RWPE2 (cell line): ENCODE measurements at places on chromosomes 16 and 17.

GRCh38 chr17:10731408-10731879 is 1.6 kb upstream of the TMEM220 start:
- no peak for DNase-seq

GRCh38 chr16:46629331-46630219 is 8.4 kb upstream of the SHCBP1 start:
- no peak for DNase-seq

DNA sequence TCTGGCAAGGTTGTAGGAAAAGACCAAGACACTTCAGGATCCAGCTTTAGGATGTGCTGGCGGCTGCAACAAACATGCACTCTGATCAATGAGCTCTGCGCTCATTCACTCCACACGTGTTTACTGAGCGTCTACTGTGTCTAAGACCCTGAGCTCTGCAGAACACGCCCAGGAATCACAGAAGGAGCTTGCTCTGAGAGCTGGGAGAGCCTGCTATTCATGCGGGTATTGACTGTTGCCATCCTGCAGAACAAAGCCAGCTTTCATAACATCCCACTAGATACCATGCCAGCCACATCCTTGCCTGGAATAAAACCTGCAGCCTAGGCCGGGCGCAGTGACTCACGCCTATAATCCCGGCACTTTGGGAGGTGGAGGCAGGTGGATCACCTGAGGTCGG is 44.1 kb downstream of the NXN start:
- DNase-seq, result no peak

DNA sequence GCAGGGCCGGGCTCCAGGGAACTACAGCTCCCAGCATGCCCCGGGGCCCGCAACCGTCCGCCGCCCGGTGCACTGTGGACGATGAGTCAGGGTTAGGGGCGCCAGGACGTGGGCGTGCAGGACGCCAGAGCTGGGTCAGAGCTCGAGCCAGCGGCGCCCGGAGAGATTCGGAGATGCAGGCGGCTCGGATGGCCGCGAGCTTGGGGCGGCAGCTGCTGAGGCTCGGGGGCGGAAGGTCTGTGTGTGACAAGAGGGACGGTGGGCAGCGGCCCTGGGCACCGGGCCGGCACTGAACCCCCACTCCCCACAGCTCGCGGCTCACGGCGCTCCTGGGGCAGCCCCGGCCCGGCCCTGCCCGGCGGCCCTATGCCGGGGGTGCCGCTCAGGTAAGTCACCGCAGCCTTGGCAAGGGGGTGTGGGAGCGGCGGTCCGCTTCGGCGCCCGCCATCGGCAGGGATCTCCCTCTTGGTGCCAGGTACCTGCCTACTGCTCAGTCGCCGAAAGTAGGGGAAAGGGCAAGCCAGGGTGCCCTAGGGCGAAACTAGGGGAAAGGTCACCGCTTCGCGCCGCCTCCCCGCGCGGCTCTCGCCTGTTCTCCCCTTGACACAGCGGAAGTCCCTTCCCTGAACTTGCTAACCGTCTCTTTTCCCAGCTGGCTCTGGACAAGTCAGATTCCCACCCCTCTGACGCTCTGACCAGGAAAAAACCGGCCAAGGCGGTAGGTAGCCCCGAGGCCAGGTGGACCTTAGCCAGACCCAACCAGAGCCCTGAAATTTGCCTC is at the start of the genes ACADVL and DLG4:
Gene ACADVL, plus strand, starts transcription at position 127 of the 781 bp plus-strand sequence. Its CDS starts 47 bp downstream, at position 174.
Gene DLG4, minus strand, starts transcription at position 25 of the 781 bp plus-strand sequence.
- DNase-seq, result peak; percentile 92

- DNase-seq, result no peak
These were observed 14.7 kb downstream of the SPNS2 start for GRCh38 chr17:4513113-4514032.

DNA sequence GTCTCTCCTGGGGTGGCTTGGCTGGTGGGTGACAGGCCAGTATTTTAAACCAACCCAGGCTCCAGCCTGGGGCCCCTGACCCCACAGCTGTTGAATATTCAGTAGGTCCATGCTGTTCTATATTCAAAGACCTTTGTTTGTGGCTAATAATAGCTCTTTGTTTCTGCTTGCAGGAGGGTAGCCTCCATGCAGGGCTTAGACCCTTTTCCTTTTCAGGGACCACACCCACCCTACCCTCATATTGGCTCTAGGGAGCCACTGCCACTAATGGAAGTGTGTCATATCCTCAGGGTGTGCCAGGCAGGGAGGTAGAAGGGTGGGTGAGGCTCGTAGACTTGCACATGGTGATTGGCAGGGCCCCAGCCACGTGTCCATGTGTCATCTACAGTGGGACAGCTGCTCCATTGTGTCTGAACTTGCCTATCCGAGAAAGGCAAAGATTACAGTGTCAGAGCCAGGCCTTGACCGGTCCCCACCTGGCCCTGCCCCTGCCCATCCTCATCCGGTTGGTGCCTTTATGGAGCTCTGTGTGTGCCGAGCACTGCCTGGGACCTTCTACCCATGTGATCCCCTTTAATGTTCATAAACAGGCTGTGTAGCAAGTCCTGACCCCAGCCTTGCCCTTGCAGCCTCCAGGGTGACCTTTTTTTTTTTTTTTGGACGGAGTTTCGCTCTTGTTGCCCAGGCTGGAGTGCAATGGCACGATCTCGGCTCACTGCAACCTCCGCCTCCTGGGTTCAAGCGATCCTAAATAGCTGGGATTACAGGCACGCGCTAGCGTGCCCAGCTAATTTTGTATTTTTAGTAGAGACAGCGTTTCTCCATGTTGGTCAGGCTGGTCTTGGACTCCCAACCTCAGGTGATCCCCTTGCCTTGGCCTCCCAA is 22.1 kb downstream of the TMC7 start:
- DNase-seq, result peak; percentile 94

GRCh38 chr17:32783602-32784001 is 93.3 kb downstream of the MYO1D start:
- DNase-seq, result no peak

- DNase-seq, result no peak
These were observed 11.0 kb downstream of the EFTUD2 start for GRCh38 chr17:44887971-44888954.

DNA sequence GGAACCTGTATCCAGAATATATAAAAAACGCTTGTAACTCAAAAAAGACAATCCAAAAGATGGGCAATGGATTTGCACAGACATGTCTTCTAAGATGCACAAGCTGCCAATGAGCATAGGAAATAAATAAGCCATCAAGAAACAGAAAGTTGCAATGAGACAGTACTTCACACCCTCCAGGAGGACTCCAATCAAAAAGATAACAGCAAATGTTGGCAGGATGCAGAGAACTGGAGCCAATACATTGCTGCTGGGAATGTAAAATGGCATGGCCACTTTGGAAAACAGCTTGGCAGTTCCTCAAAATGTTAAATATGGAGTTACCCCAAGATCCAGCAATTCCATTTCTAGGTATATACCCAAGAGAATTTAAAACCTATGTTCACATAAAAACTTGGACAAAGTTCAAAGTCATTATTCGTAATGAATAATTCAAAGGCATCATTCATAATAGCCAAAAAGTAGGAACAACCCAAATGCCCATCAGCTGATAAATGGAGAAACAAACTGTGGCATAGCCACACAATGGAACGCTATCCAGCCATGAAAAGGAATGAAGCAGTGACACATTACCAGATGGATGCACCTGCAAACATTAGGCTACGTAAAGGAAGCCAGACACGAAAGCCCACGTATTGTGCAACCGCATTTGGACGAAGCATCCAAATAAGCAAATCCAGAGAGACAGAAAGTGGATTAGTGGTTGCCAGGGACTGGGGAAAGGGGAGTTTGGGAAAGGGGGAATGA is 25.6 kb downstream of the GGA2 start:
- no peak for DNase-seq

GRCh38 chr16:22285080-22285479 is 12.1 kb upstream of the POLR3E start:
- no peak for DNase-seq

GRCh38 chr17:4542003-4542725 is 13.0 kb downstream of the MYBBP1A start:
- no peak for DNase-seq

DNA sequence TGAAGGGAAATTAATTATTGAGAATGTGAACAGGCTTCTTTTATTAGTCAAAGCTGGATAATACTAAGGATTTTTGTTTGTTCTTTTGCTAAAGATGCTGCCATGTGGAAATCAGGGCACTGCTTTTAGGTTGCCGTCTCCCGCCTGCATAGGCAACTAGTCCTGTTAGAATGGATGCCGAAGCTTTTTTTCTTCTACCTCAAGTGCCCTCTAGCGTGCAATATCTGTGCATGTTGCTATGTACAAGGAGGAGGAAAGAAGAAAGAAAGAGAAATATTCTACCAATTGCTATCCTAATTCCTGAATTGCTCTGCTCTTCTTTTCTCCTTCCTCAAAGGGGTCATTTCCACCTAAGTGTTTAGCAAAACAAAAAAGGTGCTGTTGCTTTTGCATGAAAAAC is 5.2 kb upstream of the CDH8 start:
- no peak for DNase-seq
